NCI-H82 (cell line): ENCODE measurements at places on chromosomes 11 and 22.

DNA sequence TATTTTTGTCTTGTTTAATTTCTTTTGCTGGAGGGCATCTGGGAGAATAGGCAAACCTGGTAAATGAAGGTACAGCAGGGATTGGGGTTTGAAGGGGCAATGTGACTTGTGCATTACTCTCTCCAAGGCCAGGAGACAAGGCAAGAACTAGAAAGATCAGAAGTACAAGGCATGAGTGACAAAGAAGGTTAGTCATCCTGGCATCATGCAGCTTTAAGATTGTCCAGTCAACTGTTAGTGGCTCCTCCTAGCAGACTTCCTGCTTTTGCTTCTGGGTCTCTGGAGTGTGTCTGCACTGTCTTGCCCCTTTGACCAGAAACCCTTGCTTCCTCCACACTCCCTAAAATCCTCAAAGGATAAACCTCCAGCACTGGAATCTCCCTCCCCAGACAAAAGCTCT lies 27.2 kb upstream of the GLYATL1 start:
- DNase-seq: no peak

DNA sequence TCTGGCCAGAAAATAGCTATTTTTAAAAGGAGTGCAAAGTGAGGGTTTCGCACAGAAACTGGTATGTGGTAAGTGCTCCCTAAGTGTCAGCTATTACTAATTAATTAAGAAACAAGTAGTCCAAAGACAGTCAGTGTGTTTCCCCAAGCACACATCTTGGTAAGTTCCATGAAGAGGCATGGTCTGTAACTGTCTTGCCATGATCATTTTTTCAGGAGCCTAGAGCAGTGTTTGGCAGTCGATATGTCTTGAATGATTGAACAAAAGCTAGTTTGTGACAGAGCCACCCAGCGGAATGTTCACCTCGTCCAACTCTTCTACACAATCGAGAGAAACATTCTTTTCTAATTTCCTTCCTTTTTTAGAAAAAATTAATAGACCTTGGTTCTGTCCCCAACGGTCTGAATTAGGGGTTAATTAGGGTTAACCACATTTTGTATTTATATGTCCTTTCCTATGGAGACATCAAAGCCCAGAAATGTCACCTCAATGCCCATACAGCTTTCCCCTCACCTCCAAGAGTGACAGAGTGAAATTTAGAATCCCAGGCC lies 57.6 kb upstream of the FTH1 start:
- no peak for DNase-seq

DNA sequence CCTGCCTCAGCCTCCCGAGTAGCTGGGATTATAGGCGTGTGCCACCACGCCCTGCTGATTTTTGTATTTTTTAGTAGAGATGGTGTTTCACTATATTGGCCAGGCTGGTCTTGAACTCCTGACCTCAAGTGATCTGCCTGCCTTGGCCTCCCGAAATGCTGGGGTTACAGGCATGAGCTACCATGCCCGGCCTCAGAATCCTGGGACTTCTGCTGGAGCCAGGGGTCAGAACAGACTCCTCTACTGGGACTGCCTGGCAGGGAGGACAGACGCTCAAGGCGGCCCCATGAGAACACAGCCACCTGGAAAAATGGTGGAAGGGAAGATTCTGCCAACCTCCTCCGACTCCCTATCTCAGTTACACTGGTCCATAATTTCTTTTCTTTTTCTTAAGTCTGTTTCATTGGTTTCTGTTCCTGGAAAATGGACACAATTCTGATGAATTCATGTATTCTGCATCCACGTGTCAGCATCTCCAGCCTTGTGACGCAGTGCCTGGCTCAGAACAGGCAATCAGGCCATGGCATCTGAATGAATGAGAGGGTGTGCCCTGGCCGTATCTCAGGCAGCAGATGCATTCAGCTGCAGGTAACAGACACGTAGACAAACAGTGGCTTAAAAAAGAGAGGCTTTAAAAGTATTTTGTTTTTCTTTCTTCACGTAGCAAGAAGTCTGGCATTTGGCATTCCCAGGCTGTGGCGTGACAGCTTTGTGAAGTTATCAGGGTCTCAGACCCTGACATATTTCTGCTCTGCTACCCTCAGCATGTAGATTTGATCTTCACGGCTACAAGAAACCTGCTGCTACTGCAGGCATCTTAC lies 4.8 kb downstream of the SMIM38 start:
- no peak for DNase-seq

DNA sequence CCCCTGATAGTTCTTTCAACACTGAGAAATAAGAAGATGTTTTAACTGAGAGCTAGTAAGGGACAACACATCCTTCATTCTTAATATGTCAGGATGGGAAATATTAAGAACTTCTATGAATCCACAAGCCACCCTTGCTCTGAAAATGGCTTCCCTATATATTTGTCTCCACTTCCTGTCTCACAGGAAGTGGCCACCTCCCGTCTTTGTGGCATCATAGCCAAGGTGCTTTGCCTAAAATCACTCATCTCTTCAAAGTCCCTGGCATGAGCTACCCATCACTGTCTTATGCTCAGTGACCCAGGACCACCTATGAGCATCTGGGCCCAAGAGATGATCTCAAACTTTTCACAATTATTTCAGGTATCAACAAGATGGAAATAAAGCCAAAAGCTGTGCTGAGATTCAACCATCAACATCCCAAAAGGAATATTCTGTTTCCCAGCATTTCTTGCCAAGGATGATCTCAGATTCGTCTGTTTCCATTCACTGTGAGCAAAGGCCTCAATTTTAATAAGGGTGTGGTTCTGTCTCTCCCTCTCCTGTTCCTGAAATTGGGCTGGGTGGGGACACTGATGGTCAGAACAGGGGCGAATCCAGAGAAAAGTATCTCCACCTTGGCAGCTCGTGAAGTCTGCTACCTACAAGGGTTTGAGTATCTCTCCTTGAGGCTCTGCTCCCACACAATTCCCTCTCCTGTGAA lies 493.9 kb downstream of the MN1 start:
- no peak for DNase-seq

- DNase-seq: no peak
Measured at GRCh38 chr11:128372977-128373376, 214.4 kb downstream of the ETS1 start.
